Effector memory CD4-positive, alpha-beta T cell (primary cell): ENCODE measurements at places on chromosomes 2 and 18.

DNA sequence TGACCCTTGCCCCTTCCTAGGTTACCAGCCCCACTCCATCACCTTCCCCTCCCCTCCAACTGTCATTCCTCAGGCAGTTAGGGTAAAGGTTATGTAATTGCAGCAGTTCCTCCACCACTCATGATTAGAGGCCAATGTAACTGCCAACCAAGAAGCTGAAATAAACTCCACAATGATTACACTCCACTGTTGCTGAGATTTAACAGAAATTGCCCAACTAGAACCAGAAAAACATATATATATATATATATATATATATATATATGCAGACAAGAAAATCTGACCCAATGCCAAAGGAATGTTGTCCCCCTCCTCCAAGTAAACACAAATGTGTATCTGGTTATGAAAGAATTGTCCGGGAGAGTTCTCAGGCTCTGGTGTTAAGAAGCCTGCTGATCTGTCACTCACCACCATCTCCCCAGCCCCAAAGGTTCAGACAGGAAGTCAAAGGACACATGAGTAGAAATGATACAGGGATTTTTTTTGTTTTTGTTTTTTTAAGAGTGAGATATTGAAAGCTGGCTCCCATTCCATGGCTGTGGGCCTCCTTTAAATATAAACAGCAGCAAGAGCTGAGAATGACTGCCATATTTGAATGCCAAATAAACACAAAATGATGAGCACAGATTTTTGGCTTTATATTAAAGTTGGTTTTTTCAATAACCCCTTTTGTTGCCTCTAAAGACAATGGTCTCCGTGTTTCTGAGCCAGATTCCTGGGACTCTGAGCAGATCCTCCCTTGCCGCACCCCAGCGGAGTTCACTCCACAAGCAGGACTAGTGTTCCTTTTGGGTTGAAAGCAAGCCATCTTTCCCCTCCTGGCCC lies 127.2 kb upstream of the MAPRE2 start:
- DNase-seq: no peak

DNA sequence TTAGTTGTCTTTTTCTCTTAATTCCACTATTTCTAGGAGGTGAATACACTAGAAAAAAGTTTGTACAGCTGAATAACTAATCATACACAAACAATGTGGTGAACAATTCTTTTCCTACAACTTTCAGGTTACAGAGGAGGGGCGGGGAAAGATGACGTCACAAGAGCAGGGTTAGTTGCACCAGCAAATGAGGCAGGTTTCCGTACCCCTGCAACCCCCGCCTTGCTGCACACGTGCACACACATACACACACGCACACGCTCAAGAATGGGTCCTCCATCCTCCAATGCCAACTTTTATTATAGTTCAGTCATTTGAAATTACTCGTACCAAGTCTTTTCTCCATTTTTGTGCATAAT lies 122.8 kb downstream of the ARL4C start:
- no peak for DNase-seq

DNA sequence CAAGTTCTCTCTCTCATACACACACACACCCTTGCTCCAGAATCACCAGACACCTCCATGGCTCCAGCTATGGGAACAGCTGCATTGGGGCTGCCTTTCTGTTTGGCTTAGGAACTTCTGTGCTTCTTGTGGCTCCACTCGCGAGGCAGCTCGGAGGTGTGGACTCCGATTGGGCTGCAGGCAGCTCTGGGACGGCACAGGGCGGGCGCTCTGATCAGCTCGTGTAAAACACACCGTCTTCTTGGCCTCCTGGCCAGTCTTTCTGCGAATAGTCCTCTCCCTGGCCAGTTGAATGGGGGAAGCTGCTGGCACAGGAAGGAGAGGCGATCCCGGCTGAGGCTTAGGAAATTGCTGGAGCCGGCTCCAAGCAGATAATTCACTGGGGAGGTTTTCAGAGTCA lies 22.4 kb downstream of the FOSL2 start:
- DNase-seq: no peak

DNA sequence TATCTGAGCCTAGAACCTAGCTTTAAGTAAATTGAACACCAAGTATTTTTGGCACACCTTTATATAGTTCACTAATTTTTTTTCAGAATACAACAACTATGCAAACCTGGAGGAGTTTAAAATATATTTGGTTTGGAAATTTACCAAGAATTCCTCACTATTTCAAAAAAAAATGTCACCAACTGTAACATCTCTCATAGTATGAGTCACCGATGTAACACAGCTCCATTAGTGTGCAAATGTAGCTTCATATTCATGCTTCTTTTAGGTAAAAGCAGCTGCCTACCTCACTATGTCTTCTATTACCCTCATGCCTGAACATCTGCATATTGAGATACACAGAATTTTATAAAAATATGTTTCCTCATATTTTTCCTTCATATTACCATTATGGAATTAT lies 80.5 kb downstream of the NRXN1 start:
- DNase-seq: no peak

DNA sequence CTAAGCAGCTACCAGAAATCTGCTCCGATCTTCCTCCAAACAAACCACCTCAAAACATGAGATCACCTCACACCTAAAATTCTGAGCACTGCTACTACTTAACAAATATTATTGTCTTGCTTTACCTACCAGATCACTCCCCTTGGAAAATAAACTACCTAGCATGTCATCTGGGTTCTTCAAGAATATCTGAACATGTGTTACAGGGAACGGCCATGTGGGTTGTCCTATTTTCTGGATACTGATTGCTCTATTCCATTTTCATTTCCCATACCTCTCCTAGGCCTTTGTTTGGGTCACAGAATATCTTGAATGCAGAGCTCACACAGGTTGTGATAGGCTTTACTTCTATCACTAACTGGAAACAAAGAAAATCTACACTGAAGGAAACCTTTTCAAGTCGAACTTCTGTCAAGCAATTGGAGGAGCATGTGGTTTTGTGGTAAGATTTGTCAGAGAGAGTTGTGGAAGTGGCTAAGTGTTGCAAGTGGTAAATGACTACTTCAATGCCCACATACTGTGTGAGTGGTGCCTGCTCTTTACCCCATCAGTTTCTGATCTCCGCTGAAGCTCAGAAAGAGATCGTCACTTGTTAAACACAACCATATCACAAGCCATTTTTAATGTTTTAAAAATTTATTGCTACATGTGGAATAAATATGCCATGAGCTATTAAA lies 739.1 kb upstream of the ZEB2 start:
- DNase-seq: no peak

DNA sequence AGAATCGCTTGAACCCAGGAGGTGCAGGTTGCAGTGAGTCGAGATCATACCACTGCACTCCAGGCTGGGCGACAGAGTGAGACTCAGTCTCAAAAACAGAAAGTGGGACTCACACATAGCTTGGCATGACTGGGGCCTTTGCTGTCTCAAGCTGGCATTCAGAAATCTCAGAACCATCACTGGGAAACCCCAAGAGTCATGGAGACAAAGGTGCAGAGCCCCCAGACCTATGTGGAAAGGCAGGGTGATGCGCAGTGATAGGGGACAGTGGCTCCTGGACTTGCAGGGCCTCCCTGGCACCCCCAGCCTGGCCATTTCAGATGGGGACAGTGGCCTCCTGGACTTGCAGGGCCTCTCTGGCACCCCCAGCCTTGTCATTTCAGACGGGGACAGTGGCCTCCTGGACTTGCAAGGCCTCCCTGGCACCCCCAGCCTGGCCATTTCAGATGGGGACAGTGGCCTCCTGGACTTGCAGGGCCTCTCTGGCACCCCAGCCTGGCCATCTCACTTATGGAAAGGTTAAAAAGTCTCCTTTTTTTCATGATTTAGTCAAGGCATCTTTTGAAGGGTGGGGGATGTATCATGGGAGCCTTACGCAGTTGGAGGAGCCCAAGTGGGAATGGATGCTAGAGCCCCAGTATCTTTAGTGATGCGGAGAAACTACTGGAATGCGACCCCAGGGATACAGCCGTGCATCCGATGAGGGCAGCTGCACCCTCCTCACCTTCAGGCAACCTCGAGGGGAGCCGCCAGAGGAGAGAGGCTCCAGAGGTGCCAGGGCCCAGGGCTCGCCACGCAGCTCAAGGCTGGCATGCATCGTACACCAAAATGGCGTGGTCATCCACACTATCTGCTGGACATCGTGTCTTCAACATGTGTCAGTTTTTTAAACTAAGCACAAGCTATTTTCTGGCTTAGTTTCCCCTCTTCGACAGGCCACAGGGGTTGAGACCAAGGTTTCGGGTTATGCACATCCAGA lies 30.5 kb downstream of the ZNF516 start:
- DNase-seq: no peak

DNA sequence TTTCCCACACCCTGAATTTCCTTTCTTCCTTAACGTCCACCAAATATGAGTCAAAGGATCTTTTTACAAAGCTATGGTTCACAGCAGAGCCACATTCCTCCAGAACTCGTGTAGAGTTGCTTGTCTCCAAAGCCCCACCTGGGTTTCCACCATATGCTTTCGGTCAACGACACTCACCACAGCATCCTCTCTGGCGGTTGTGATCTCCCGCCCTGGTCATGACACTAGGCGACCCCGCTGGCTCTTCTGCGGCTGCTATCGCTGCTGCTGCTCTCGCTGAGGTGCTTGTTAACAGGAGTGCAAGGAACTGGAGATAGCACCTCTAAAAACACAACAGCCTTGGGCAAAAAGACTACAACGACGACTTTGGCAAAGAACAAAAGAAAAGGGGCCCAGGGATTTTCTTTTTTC lies 340 bp downstream of the SLC40A1 start:
- no peak for DNase-seq

DNA sequence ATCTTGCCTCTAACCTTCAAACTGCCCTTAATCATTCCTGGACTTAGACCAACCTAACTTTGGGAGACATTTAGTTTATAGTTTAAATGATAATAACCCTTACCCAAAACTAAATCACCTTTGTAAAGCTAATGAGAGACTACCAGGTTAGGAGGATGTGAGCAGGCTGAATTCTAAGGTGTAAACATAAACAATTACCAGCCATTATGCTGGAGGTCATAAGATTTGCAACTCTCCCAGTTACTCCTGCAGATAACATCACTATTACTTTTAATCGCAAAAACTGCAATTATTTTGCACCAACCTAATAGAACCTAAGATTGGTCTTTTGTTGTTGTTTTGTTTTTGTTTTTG lies 86.5 kb upstream of the MSH6 start:
- DNase-seq: no peak

GRCh38 chr2:127400897-127401756 lies 13.4 kb upstream of the MAP3K2 start:
- DNase-seq: no peak

DNA sequence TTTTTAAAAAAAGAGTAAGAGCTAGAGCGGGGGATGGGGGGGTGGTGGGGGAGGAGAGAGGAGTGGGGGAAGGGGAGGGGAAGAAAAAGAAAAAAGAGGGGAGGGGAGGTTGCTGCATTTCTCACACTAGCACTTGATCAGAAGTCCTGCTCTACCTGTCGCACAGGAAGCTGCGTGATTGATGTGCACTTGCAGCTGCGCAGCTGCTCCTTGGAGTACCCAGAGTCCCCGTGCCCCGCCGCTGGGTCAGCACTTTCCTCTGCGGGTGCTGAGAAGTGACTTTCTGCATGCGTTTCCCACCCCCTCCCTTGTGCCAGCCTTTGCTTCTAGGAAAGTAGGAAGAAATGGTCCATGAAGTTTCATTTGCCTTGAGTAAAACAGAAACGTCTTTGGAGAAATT lies 297.3 kb downstream of the ETAA1 start:
- no peak for DNase-seq

GRCh38 chr18:58831606-58832005 lies 33.1 kb upstream of the ZNF532 start:
- no peak for DNase-seq

DNA sequence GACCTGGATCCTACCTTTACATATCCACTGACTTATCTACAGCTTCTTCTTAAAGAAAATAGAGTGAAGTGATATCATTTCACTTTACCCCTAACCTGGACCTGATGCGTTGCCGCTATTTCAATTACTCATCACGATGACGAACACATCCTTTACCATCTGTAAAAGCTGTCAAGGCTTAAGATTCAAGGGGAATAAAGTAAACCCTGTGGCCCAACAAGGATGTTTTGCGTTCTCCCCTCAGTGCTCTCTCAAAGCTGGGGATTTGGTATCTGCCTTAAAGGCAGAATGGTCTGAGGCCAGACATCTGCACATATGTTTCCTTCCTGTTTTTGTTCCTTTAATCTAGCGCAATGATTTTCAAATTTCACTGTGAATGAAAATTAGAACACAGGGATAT lies 100.1 kb upstream of the KLF7 start:
- DNase-seq: no peak

GRCh38 chr2:172697296-172697695 lies 38.3 kb upstream of the RAPGEF4 start:
- no peak for DNase-seq

DNA sequence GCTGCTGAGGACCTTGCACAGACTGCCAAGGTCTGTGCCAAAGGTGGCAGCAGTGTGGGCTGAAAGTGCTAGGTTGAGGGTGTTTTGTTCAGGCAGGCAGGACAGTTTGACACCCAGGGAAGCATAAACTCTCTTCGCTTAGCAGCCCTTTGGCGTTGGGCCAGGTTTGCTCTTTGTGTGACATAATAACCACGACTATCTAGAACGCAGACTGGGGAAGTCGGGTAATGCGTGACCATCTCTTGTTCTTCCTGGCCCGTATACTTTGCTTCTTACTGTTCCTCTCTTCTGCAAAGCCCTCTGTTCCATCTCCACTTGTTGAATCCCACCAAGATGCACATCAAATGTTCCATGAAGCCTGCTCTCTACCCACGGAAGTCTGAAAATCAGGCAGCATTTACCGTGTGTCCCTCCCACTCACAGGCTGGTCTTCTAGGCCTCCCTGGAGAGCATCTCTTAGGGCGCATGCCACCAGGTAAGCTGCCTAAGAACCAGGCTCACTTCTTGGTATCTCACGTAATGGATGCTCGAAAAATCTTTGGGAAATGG lies 96.7 kb upstream of the LMAN1 start:
- DNase-seq: no peak

GRCh38 chr2:42979416-42979869 lies 187.1 kb upstream of the HAAO start:
- no peak for DNase-seq

GRCh38 chr2:233250985-233251305 lies 528 bp upstream of the ATG16L1 start:
- DNase-seq: no peak

DNA sequence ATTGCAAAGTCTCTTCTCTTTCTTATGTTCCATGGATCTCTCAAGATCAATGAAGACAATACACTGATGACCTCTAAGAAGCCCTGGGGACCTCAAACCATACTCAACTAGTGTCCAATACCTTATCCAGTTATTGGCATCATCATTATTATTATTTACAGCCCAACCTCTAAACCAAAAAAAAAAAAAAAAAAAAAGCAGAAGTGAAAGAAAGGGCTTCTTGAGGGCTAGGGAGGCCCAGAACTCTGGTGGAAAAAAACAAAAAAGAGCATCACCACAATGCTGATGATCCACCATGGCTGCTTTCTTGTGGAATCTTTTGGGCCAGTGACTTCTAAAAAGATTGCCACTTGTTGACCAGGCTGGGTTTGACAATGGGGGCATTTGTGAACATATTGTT lies 324.9 kb downstream of the LPIN1 start:
- no peak for DNase-seq

DNA sequence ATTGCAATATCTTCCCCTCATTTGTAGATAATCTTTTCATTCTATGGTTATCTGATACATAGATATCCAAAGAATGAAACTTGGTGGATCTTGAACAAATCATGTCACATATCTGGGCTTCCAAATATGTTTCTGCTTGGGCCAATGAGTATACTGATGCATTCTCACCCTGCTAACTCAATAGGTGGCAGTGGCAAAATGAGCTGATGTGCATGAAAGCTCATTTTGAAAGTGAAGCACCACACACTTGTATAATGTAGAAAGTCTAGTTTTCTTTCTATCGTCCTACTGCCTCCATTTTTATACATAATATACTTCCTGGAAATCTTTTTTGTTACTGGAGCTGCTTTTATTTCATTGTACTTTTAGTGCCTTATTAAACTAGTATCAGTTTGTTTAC lies 208.2 kb downstream of the PRKCE start:
- no peak for DNase-seq
